Stimulated activated CD8-positive, alpha-beta memory T cell treated with anti-CD3 and anti-CD28 coated beads, Interleukin-15, amount 100 ng/mL, for 24 hours (primary cell): ENCODE measurements at places on chromosomes 2 and 18.

DNA sequence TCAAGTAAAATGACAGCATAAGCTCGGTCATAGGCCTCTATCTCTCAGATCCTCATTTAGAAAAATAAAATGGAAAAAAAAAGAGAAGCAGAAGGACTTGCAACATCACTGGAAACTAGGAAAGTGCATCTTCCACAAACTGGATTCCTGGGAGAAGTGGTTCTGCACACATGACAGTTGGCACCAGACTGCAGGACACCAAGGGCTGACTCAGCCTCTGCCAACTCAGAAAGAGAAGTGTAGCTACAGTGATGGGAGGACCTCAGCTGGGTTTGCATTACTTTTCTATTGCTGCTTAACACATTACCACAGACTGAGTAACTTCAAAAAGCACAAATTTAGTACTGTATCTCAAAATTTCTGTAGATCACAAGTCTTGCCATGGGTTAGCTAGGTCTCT, 409.5 kb upstream of the GCFC2 start:
- DNase-seq = no peak

GRCh38 chr18:77057006-77057395, 75.6 kb downstream of the MBP start:
- no peak for DNase-seq

DNA sequence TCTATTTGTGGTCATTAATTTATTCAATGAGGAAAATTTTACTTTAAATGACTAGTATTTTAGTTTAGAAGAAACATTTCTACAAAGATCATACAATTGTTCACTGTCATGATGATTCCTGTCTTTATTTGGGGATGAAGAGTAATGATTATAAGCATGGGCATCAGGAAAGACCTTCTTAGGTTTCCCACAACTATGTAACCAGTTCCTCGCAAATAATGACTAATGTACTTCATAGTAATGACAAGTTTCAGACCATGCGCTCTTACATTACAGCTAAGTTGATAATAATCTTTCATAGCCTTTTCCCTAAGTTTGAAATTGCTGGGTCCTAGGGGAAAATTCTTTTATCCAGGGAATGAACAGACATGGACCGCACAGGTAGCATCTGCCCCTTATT, 90.5 kb downstream of the MYO5B start:
- no peak for DNase-seq

- no peak for DNase-seq
Observed at GRCh38 chr2:164734196-164734595, 107.4 kb downstream of the COBLL1 start.

DNA sequence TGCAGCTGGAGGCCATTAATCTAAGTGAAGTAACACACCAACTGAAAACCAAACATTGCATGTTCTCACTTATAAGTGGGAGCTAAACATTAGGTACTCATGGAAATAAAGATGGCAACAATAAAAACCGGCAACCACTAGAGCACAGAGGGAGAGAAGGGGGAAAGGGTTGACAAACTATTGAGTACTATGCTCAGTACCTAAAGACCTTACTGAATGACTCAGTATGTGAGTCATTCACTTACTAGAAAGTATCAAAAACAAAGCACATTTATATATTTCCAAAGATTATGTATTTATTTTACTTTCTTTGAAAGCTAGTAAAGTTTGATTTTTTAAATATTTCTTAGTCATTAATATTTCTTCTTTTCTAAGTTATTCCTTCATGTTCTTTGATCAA, 48.9 kb downstream of the ZNF385B start:
- no peak for DNase-seq

DNA sequence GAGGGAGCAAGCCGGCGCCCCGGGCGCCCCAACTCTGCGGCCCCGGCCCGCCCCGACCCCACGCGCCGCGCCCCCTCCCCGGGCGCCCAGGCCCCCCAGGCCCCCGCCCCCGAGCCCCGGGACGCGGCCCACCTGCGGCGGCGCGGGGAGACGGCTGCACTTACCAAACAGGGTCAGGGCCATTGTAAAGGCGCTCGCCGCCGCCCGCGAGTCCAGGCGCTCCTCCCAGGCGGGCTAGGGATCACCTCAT, 526 bp downstream of the CHN1 start:
- DNase-seq = no peak

DNA sequence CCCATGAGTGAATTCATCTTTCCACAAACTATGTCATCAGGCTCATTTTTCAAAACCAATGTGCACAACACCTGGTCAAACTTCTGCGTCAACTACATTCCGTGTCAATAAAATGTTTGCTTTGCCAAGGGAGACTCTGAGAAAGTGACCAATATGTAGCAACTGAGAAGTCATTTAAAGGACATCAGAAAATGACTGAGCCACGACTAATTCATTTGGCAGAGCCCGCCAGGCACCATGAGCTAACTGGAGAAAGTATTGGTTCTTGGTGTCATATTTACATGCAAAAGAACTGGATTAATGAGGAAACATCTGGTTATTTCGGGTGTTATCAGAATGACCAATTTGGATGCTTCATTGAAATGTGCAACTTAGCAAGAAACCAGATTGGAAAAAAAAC, 7.2 kb downstream of the RND3 start:
- no peak for DNase-seq

DNA sequence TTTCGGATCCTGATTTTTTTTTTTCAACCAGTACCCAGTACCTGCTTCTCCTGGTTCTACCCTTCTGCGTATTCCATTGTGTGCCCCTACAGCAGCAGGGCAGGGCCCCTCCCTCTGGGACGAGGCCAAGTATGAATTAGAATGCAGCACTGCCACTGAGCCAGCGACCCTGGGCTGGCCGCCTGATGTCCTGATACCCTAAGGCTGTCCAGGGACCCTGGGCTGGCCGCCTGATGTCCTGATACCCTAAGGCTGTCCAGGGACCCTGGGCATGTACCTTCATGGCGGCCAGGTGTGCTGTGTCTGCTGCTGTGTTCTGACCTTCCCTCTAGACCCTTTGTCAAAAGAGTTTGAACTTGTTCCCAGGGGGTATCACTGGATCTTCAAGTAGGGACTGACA, 42.9 kb downstream of the CABLES1 start:
- no peak for DNase-seq

DNA sequence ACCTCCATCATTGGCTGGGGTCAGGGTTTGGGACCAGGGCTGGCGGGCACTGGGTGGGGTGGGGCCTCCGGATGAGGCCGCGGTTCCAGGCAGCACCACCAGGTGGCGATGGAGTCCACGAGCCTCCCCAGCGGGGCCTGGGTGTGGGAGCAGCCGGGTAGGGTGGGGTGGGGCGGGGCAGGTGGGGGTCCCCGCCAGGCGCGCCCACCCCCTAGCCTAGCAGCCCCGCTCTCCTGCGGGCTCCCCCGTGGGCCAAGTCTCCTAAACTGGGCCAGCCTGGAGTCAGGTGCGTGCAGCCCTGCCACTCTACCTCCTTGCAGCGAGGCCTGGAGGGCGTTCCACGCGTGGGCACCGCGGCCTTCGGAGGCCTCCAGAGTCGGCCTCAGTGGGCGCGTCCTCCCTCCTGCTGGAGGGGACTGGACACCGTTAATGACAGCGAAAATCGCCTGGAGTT, 187.5 kb downstream of the TWIST2 start:
- peak; percentile 54 for DNase-seq

GRCh38 chr18:56789004-56789888, 138.1 kb downstream of the WDR7 start:
- no peak for DNase-seq

- DNase-seq = no peak
Observed at GRCh38 chr2:223626716-223627115, 24.6 kb upstream of the SCG2 start.

- no peak for DNase-seq
Observed at GRCh38 chr2:163467251-163467630, 268.6 kb downstream of the FIGN start.

- no peak for DNase-seq
Observed at GRCh38 chr2:45182667-45183295, 173.5 kb upstream of the SIX2 start.

DNA sequence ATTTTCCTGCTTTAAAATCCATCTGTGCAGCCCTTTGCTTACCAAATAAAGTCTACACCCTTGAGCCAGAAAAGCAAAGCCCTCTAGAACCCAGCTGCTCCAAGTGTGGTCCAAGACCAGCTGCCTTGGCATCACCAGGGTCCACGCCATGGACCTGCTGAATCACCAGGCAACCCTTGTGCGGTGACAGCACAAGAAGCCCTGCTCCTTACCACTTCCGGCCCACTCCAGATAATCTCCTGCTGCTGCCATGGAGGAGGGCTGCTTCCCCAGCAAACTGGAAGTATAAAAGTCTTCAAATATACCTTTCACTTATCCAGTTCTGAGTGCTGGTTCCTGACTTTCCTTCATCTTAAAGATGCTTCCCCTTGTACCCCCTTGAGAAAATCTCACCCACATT, 106.0 kb upstream of the PKDCC start:
- no peak for DNase-seq
